Stimulated activated CD4-positive, alpha-beta T cell treated with anti-CD3 and anti-CD28 coated beads, Interleukin-12 subunit alpha, Interleukin-12 subunit beta, amount 100 ng/mL, for 4 hours (primary cell): ENCODE measurements at places on chromosomes 13 and 19.

GRCh38 chr13:69389899-69390298 is 717.7 kb upstream of the ATXN8OS start:
- DNase-seq: no peak

DNA sequence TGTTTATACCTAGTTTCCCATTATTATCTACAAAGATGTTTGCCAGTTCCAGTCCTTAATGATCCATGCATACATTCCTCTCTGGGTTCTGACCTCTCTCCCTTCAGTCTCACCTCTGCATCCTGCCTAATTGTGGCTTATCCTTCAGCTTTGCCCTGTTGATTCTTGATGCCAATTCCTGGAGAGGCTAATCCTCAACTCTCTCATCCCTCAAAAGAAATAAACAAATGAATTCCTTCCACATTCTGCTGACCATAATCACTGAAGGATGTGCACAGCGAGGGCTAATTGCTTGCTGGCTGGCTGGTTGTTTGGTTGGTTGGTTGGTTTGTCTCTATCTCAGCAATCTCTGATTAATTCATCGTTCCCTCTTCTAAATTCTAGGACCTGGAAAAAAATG is 113.8 kb downstream of the IRS2 start:
- no peak for DNase-seq

DNA sequence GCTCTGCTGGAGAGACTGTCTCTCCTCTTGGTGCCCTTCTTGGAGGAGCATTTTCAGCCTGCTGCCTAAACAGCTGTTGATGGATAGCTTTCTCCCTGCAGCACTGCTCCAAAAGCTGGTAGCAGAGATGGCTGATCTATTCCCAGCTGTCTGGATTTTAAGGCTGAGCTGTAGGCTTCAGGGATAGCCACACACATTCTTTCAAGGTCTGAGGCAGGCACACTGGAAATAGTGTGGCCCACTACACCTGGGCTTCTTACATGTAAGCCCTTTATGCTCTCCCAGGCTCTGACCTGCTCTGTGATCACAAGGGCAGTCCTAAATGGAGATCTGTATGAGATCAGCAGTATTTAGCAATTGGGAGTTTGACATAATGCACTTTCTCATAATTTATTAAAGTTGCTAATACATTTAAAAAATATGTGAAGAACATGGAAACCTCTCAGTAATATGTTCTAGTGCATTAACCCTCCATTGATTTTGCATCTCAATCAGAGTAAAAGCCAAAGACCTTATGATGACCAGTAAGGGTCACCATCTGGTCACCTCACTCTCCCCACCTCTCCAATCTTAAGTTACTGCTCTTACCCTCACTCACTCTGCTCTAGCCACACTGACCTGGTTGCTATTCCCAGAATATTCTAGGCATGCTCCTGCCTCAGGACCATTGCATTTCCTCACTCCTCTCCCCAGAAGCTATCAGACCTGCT is 91.6 kb downstream of the MBNL2 start:
- DNase-seq: no peak

DNA sequence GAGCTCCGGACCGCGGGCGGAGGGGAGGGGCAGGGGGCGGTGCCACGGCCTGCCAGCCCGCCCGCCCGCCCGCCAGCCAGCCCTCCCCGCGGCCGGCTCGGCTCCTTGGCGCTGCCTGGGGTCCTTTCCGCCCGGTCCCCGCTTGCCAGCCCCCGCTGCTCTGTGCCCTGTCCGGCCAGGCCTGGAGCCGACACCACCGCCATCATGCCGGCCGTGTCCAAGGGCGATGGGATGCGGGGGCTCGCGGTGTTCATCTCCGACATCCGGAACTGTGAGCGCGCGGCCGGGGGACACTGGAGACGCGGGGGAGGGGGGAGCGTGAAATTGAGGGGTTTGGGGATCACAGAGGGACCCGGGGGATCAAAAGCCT is at the start of gene AP2A1:
AP2A1 (plus strand) TSS at position 72 of the 370 bp plus-strand sequence; CDS start at position 205, 133 bp downstream.
- DNase-seq: no peak

- DNase-seq: no peak
Measured at GRCh38 chr13:73767191-73767741, 366.9 kb downstream of the KLF12 start.
